ENCODE measurements at places on chromosomes 12 and 14.

DNA sequence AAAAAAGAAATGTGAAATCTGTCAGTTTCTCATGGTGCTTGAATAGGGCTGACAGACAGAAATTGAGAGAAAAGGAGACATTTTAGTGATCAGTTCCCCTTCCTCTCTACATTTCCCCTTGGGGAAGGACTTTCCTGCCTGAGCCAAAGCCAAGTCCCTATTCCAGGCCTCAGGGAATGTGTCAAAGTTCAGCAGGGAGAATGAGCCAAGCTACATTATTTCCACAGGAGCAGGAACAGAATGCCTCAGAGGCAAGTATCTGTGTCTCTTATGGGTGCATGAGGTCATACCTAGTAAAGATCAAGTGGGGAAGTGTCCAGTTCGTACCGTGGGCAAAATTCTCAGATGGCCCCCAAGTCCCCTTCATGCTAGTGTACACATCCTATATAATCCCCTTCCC, 68.6 kb downstream of the IQSEC3 start:
- no peak overlapping the region for H3K4me3 ChIP-seq
- H3K4me1 ChIP-seq = no peaks in the 10 kb centered on the region
- H3K27ac ChIP-seq = no peak overlapping the region

GRCh38 chr12:131785763-131786330, 42.3 kb upstream of the MMP17 start:
- peaks cover 12% of the 10 kb centered on the region for H3K36me3 ChIP-seq
- H3K4me3 ChIP-seq = no peak overlapping the region
- H3K27me3 ChIP-seq = no peaks in the 10 kb centered on the region
- H3K27ac ChIP-seq = peak overlapping the region; percentile 76
- H3K4me1 ChIP-seq = peaks cover 5% of the 10 kb centered on the region

DNA sequence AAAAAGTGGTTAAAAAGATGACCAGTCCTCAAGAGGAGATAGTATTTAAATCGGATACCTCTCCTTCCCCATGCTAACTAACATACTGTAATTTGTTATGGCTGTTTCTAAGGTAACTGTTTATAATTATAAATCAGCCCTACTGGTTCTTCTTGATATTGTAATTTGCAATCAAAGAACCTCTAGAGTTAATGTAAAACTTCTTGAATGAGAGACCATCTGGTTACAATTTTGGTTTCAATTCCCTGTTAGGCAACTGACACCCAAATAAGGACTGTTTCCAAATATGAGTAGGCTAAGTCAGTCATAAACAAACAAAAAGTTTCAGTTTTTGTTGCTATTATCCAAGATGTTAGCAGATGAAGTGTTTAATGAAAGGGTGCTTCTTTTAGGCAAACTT, 120.2 kb upstream of the DNM1L start:
- H3K4me3 ChIP-seq = no peak overlapping the region
- no peak for DNase-seq
- H3K36me3 ChIP-seq = no peaks in the 10 kb centered on the region
- peaks cover 8% of the 10 kb centered on the region for H3K27me3 ChIP-seq

DNA sequence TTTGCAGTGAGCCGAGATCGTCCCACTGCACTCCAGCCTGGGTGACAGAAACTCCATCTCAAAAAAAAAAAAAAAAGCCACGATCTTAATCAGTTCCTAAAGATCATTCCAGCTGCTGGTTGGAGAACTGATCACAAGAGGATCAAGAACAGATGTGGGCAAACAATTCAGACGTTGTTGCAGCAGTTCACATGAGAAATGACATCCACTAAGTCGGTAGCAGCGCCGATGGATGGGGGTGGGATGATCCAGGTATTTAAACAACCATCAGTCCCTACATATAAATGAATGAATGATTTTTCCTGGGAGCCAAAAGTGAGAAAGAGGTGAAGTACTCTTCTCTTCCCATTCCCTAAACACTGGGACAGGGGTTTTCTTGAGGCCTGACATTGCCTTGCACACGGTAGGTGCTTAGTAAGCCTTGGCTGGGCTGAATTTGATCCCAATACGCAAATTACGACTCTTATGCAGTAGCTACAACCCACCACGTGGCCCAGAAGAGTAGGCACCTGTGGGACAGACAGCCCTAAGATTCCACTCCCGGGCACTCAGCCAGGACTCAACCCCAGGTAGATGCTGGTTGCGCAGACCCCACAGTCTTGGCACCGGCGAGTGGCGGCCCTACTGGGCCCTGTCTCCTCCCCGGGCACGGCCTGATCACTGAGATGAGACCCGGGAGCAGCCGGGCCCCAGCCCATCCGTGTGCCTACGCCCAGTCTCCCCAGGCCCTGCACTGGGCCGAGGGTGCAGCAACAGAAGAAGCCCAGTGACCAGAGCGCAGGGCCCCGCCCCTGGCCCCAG, 565 bp downstream of the SPRYD3 start:
- no peaks in the 10 kb centered on the region for H3K27me3 ChIP-seq
- no peak for DNase-seq
- H3K4me3 ChIP-seq = peak overlapping the region; percentile 98
- H3K36me3 ChIP-seq = peaks cover 10% of the 10 kb centered on the region
- peak overlapping the region; percentile 88 for H3K27ac ChIP-seq

- no peaks in the 10 kb centered on the region for H3K4me1 ChIP-seq
- DNase-seq = no peak
- no peak overlapping the region for H3K27ac ChIP-seq
These were observed 2.1 kb downstream of the NTF3 start for GRCh38 chr12:5433845-5434646.

DNA sequence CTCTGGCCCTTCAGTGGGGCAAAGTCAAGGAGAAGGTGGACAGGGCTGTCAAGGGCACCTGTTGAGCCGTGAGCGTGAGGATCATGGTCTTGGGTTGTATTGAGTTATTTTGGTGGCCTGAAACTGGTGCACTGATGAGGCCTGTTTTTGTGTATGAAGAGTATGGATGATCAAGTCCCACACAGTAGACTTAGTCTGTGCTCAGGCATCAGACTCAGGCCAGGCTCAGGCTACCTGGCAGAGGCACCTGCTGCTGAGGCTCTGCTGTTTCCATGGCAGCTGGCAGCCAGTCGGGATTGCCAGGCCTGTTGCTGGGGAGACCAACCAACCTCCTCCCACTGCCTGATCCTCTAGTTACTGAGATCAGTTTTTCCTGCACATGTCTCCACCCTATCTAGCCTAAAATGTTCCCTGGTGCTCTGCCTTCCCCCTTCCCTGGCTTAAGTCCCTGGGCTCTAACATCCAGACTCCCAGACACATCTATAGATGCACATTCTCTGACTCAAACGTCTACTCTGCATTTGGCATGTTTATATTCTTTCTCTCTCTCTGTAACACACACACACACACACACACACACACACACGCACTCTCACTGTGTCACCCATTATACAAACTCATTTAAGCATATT, 5.1 kb downstream of the JPH4 start:
- H3K4me3 ChIP-seq = no peak overlapping the region
- peaks cover 9% of the 10 kb centered on the region for H3K36me3 ChIP-seq
- H3K27me3 ChIP-seq = peaks cover 39% of the 10 kb centered on the region
- peaks cover 28% of the 10 kb centered on the region for H3K4me1 ChIP-seq

- no peaks in the 10 kb centered on the region for H3K36me3 ChIP-seq
- no peak overlapping the region for H3K4me3 ChIP-seq
- H3K27me3 ChIP-seq = no peaks in the 10 kb centered on the region
- H3K4me1 ChIP-seq = peaks cover 4% of the 10 kb centered on the region
- no peak for DNase-seq
- H3K27ac ChIP-seq = no peak overlapping the region
These were observed 44.5 kb downstream of the SLC38A6 start for GRCh38 chr14:61025251-61026223.

GRCh38 chr12:62963486-62964041, 28.6 kb upstream of the PPM1H start:
- DNase-seq = no peak
- no peaks in the 10 kb centered on the region for H3K4me1 ChIP-seq
- H3K27ac ChIP-seq = no peak overlapping the region
- no peak overlapping the region for H3K4me3 ChIP-seq

DNA sequence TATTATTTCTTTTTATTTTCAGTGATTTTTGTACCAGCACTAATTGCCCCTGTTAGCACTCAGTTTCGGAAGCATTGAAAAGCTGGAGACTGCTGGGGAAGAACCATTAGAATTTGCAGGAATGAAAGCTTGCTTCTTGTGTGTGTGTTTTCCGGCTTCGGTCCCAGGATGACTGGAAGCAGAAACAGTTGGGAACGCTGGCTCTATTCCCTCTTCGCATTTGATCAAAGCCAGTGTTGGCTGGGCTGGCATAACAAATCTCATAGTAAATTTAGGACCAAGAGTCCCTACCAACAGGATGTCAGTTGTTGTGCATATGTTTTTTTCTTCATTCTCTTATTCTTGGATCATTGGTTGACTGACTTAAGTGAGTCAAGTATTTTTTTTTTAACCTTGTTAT, 53.6 kb upstream of the TRAF3 start:
- H3K4me3 ChIP-seq = no peak overlapping the region
- DNase-seq = no peak
- peaks cover 11% of the 10 kb centered on the region for H3K36me3 ChIP-seq
- no peaks in the 10 kb centered on the region for H3K27me3 ChIP-seq
- peaks cover 2% of the 10 kb centered on the region for H3K4me1 ChIP-seq

- H3K27ac ChIP-seq = peak overlapping the region; percentile 99
- peaks cover 15% of the 10 kb centered on the region for H3K36me3 ChIP-seq
- no peaks in the 10 kb centered on the region for H3K27me3 ChIP-seq
These were observed 50.3 kb downstream of the SLC38A1 start for GRCh38 chr12:46218322-46219095.

DNA sequence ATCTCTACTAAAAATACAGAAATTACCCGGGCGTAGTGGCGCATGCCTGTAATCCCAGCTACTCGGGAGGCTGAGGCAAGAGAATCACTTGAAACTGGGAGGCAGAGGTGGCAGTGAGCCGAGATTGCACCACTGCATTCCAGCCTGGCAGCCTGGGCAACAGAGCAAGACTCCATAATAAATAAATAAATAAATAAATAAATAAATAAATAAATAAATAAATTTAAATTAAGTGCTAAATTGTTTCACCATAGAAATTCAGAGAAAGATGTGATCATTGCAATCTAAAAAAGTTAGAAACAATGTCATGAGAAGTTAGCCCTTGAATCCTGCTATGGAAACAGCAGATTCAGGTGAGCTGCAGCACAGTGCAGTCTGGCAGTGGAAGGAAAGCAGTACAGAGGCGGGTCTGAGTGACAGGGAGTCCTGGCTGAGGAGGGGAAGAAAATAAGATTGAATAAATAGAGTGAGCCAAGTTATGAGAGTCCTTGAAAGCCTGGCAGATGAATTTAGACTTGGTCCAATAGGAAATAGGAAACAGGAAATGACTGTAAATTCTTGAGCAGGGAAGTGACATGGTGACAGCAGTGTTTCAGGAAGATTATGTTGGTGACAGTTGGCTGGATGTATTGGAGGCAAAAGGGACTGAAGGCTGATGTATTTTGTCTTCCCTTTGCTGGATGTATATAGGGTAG, 241.5 kb downstream of the GXYLT1 start:
- DNase-seq = no peak
- H3K4me3 ChIP-seq = no peak overlapping the region
- no peak overlapping the region for H3K27ac ChIP-seq
- H3K27me3 ChIP-seq = no peaks in the 10 kb centered on the region

- H3K27me3 ChIP-seq = no peaks in the 10 kb centered on the region
- no peak overlapping the region for H3K4me3 ChIP-seq
- DNase-seq = no peak
- no peak overlapping the region for H3K27ac ChIP-seq
- no peaks in the 10 kb centered on the region for H3K36me3 ChIP-seq
These were observed 273.1 kb downstream of the C12orf50 start for GRCh38 chr12:87756111-87756510.

GRCh38 chr12:9347328-9348127, 139.3 kb upstream of the PZP start:
- no peak overlapping the region for H3K4me3 ChIP-seq
- H3K4me1 ChIP-seq = peaks cover 6% of the 10 kb centered on the region
- H3K27ac ChIP-seq = no peak overlapping the region
- no peaks in the 10 kb centered on the region for H3K27me3 ChIP-seq
- no peaks in the 10 kb centered on the region for H3K36me3 ChIP-seq
- DNase-seq = no peak

DNA sequence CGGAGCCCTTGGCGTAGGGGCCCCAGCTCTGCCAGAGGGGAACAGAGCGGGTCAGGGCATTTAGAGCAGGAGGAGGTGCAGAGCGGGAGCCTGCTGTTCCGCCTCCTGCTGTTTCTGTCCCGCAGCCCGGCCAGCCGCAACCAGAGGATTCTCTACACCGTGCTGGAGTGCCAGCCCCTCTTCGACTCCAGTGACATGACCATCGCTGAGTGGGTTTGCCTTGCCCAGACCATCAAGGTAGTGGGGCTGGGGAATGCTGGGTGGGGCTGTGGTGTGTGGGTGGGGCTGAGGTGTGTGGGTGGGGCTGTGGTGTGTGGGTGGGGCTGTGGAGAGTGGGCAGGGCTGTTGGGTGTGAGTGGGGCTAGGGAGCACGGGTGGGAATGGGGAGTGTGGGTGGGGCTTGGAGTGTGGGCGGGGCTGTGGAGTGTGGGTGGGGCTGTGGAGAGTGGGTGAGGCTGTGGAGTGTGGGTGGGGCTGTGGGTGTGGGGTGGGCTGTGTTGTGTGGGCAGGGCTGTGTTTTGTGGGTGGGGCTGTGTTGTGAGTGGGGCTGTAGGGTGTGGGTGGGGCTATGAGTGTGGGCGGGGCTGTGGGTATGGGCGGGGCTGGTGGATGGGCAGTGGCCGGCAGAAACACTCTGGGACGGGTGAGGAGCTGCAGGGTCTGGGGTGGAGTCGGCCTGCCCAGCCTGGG, 8.0 kb downstream of the ASPG start:
- H3K4me3 ChIP-seq = no peak overlapping the region
- DNase-seq = no peak
- peaks cover 9% of the 10 kb centered on the region for H3K27me3 ChIP-seq
- H3K4me1 ChIP-seq = peaks cover 6% of the 10 kb centered on the region
- no peak overlapping the region for H3K27ac ChIP-seq

DNA sequence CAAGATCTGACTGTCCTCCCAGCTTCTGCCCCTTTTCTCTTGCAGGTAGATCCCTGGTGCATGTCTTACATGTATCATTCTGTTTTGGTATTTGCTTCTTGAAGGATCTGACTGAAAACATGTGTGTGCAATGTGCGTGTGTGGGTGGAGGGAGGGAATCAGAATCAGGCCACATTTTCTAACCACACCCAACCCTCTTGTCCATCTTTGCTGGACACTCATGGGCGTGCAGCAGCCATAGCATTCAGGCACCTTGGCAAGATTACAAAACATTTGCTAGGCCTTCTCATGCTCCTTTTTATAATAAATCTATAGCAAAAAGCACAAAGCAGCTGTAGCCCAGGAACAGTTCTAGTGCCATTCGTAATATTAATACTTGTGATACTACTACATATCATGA, 233.6 kb upstream of the E2F7 start:
- H3K27me3 ChIP-seq = no peaks in the 10 kb centered on the region
- no peaks in the 10 kb centered on the region for H3K4me1 ChIP-seq
- H3K36me3 ChIP-seq = no peaks in the 10 kb centered on the region
- no peak overlapping the region for H3K27ac ChIP-seq
- DNase-seq = no peak

GRCh38 chr12:54324617-54325441, at the start of gene COPZ1:
TSS of gene COPZ1 (plus strand) at chr12:54325131. CDS start at chr12:54325164, 33 bp downstream.
- H3K4me1 ChIP-seq = peaks cover 30% of the 10 kb centered on the region
- H3K27ac ChIP-seq = peak within 1 kb of the TSS; percentile 99
- peak; percentile 82 for DNase-seq
- H3K27me3 ChIP-seq = no peaks in the 10 kb centered on the region
